ENCODE measurements at places on chromosomes 7 and 10. TPM values are rescaled to one million over a fixed set of nuclear protein-coding genes. Genes with fewer than 3 reads are reported as not detected.

Gene ACSL5
- 53.5 TPM for total RNA-seq

Gene C10orf67
- not detected for total RNA-seq

Gene IPMK
- total RNA-seq, result 6.7 TPM

GRCh38 chr7:50069613-50070012 is 23.4 kb downstream of the ZPBP start:
- peak; percentile 15 for DNase-seq
- H3K4me3 ChIP-seq, result peak overlapping the region; percentile 81
- H3K4me1 ChIP-seq, result peaks cover 21% of the 10 kb centered on the region
- H3K27me3 ChIP-seq, result peaks cover 7% of the 10 kb centered on the region

- no peak for DNase-seq
- no peaks in the 10 kb centered on the region for H3K27me3 ChIP-seq
- no peak overlapping the region for H3K4me3 ChIP-seq
- H3K36me3 ChIP-seq, result peaks cover 6% of the 10 kb centered on the region
- peaks cover 8% of the 10 kb centered on the region for H3K4me1 ChIP-seq
- H3K27ac ChIP-seq, result no peak overlapping the region
These were observed 61.1 kb upstream of the EZH2 start for GRCh38 chr7:148944935-148945934.

- no peaks in the 10 kb centered on the region for H3K4me1 ChIP-seq
- no peaks in the 10 kb centered on the region for H3K27me3 ChIP-seq
- H3K4me3 ChIP-seq, result no peak overlapping the region
- no peak for DNase-seq
These were observed 472.4 kb downstream of the TFEC start for GRCh38 chr7:115558161-115558560.

GRCh38 chr10:13810568-13810967 is 223.8 kb downstream of the PRPF18 start:
- no peaks in the 10 kb centered on the region for H3K36me3 ChIP-seq
- peaks cover 13% of the 10 kb centered on the region for H3K4me1 ChIP-seq
- DNase-seq, result no peak
- no peak overlapping the region for H3K27ac ChIP-seq
- peaks cover 3% of the 10 kb centered on the region for H3K27me3 ChIP-seq

DNA sequence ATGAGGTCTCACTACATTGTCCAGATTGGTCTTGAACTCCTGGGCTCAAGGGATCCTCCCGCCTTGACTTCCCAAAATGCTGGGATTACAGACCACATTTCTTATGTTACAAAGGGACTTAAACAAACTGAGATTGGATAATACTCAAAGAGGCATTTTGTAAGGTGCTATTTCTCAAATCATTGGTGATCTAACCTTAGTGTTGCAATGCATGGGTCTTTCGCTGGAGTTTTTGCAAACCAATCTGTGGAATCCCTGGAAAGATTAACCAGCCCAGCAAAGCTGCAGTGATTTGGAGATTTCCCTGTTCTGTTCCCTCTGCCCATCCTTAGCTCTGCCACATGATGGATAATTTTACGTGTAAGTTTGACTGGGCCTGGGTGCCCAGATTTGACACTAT is 20.4 kb upstream of the ECHDC3 start:
- H3K27ac ChIP-seq, result no peak overlapping the region
- peaks cover 54% of the 10 kb centered on the region for H3K4me1 ChIP-seq
- H3K27me3 ChIP-seq, result no peaks in the 10 kb centered on the region
- H3K36me3 ChIP-seq, result no peaks in the 10 kb centered on the region
- no peak for DNase-seq
- no peak overlapping the region for H3K4me3 ChIP-seq

GRCh38 chr7:28061824-28062196 is 118.8 kb downstream of the JAZF1 start:
- H3K27me3 ChIP-seq, result no peaks in the 10 kb centered on the region
- peaks cover 12% of the 10 kb centered on the region for H3K36me3 ChIP-seq
- H3K4me1 ChIP-seq, result peaks cover 34% of the 10 kb centered on the region
- no peak for DNase-seq
- no peak overlapping the region for H3K4me3 ChIP-seq

DNA sequence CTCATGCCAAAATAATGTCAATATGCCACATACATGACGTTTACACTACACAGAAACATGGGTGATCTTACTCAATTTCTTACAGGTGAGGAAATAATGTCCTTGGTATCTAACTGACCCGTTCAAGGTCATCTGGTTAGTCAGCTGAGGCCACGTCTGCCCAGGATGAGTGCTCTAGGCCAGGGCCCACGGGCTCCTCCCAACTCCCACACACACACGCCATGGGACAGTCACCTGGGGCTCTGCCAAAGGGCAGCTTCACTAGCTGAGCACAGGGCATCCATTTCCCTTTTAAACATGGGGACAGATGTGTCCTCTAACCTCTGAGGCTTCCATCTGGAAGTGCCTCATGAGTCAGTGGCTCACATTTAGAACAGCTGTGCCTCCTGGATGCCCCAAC is 123.9 kb downstream of the TNS3 start:
- DNase-seq, result no peak
- H3K36me3 ChIP-seq, result no peaks in the 10 kb centered on the region

DNA sequence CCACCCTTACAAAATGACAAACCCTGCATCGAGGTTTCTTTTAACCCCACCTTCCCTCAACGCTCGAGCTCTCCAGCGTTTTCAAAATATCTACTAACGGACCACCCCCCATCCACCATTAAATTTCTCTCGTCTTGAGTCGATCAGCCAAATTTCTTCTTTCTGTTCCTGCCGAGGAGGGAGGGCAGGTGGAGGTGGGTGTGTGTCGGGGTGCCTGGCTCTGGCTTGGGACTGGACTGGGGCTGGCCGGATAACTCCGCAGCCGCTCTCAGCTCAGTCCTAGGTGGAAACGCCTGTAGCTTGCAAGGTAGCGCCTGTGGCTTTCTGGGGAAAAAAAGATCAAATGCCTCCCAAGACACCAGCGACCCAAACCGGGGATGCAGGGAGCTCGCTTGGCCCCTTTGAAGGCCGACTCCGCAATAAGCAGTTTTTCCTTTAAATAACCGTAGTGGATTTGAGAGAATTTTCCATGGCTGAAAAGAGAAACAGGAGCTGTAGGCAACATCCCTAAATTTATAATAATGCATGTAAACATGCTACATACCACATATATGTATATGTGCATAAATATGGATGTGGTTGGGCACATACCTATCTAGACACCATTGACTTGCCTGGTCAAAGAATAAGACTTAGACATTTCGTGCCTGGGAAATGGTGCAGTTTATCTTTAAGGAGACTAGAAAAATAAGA is 1.9 kb upstream of the TMEM178B start:
- peak overlapping the region; percentile 67 for H3K4me3 ChIP-seq
- peaks cover 26% of the 10 kb centered on the region for H3K4me1 ChIP-seq
- peaks cover 48% of the 10 kb centered on the region for H3K27me3 ChIP-seq
- no peaks in the 10 kb centered on the region for H3K36me3 ChIP-seq
- no peak overlapping the region for H3K27ac ChIP-seq

DNA sequence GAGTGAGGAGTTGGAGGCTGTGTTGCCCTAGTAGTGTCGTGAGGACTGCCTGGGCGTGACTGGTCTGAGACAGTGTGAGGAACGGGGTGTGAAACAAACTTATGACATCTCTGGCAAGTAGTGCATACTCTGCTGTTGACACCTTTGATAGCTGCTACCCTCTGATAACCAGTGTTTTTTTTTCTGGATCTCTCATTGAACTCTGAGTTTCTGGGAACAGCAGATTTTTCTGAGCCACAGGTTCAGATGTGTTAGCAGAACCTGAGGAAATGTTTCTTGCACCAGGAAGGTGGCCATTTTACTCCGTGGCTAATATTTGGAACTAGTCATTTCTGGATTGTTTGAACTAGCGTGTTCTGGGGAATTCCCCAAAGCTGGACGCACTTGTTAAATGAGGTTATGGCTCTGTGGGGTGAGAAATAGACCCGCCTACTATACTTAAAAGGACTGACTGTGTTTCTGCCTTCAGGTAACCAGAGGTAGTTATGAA is 52.9 kb downstream of the AUTS2 start:
- H3K36me3 ChIP-seq, result no peaks in the 10 kb centered on the region
- H3K27me3 ChIP-seq, result no peaks in the 10 kb centered on the region
- peaks cover 42% of the 10 kb centered on the region for H3K4me1 ChIP-seq
- DNase-seq, result no peak
- peak overlapping the region; percentile 38 for H3K4me3 ChIP-seq

GRCh38 chr10:123150986-123151736 is 3.0 kb upstream of the BUB3 start:
- H3K36me3 ChIP-seq, result peaks cover 16% of the 10 kb centered on the region
- H3K4me1 ChIP-seq, result peaks cover 60% of the 10 kb centered on the region
- no peak overlapping the region for H3K27ac ChIP-seq
- peak; percentile 35 for DNase-seq
- peak overlapping the region; percentile 44 for H3K4me3 ChIP-seq

DNA sequence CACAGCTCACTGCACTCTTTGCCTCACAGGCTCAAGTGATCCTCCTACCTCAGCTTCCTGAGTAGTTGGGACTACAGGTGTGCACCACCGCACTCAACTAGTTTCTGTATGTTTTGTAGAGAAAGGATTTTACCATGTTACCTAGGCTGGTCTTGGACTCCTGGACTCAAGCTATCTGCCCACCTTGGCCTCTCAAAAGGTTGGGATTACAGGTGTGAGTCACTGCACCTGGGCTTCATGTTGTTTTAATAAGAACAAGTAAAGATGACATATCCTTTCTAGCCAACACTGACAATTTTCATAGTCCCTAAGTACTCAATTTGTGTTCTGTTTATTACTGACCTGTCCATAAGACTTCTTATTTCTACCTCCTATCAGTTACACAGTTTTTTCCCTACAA is 16.8 kb downstream of the SEMA3C start:
- H3K4me1 ChIP-seq, result no peaks in the 10 kb centered on the region
- H3K4me3 ChIP-seq, result no peak overlapping the region
- no peak for DNase-seq
- no peak overlapping the region for H3K27ac ChIP-seq
- H3K36me3 ChIP-seq, result no peaks in the 10 kb centered on the region

DNA sequence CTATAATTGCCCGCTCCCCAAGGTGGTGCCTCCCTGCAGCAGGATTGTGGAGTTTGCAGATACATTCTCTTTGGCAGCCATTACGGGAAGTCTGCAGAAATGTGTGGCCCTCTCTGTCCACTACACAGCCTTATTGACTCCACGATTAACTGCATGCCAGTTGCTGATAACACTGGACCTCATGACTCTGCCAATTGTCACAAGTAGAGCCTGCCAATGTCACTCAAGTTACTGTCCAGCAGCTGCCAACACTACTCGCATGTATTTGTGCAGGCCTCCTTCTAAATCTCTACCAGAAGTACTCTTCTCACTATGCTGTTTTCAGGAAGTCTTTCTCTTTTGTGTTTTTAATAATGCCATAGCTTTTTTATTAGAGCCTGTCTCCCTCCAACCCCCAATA is 128.8 kb downstream of the PPP1R3A start:
- DNase-seq, result no peak
- no peaks in the 10 kb centered on the region for H3K36me3 ChIP-seq
- no peak overlapping the region for H3K4me3 ChIP-seq
- no peak overlapping the region for H3K27ac ChIP-seq

DNA sequence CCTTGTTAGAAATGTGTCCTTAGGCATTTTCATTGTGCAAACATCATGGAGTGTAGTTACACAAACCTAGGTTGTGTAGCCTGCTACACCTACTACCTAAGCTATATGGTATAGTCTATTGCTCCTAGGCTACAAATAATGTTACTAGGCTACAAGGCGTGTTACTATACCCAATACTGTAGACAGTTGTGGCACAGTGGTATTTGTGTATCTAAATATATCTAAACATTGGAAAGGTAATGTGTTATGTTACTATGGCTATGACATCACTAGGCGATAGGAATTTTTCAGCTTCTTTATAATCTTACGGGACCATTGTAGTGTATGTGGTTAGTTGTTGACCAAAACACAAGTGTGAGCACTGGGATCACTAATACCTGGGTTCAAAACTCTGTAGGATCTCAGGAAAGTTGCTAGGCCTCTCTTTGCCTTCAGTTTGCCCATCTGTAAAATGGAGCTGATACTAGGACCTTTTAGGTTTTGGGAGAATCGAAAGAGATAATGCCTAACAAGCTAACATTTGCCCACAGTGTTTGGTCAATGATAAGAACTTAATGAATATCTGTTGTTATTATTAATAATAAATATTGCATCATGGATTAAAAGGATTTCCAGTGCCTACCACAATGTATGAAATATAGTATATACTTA is 2.7 kb downstream of the BICC1 start:
- H3K27ac ChIP-seq, result no peak overlapping the region
- no peak for DNase-seq
- H3K4me1 ChIP-seq, result peaks cover 11% of the 10 kb centered on the region

GRCh38 chr7:26356229-26356628 is 64.6 kb downstream of the SNX10 start:
- H3K36me3 ChIP-seq, result peaks cover 28% of the 10 kb centered on the region
- no peak overlapping the region for H3K27ac ChIP-seq
- H3K4me1 ChIP-seq, result peaks cover 42% of the 10 kb centered on the region
- no peaks in the 10 kb centered on the region for H3K27me3 ChIP-seq

GRCh38 chr10:103053659-103054581 is 135.8 kb downstream of the CNNM2 start:
- peaks cover 32% of the 10 kb centered on the region for H3K36me3 ChIP-seq
- no peaks in the 10 kb centered on the region for H3K27me3 ChIP-seq
- no peak overlapping the region for H3K27ac ChIP-seq
- H3K4me1 ChIP-seq, result peaks cover 6% of the 10 kb centered on the region

DNA sequence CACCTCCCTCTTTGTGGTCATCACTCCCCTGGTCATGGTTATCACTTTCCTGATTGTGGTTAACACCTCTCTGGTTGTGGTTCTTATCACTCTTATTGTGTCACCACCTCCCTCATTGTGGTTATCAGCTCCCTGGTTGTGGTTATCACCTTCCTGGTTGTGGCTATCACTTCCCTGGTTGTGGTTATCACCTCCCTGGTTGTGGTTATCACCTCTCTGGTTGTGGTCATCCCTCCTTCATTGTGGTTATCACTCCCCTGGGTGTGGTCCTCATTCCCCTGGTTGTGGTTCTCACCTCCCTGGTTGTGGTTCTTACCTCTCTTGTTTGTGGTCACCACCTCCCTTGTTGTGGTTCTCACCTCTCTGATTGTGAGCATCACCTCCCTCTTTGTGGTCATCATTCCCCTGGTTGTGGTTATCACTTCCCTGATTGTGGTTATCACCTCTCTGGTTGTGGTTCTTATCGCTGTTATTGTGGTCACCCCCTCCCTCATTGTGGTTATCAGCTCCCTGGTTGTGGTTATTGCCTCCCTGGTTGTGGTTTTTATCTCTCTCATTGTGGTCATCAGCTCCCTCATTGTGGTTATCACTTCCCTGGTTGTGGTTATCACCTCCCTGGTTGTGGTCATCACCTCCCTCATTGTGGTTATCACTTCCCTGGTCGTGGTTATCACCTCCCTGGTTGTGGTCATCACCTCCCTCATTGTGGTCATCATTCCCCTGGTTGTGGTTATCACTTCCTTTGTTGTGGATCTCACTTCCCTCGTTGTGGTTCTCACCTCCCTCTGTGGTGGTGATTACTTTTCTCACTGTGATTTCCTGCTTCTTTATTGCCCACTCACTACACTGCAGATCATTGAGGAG is 106.7 kb downstream of the GPR26 start:
- no peaks in the 10 kb centered on the region for H3K4me1 ChIP-seq
- H3K27me3 ChIP-seq, result peaks cover 11% of the 10 kb centered on the region
- DNase-seq, result no peak
